ENCODE measurements at places on chromosomes 16 and 17.

- DNase-seq: no peak
Measured at GRCh38 chr17:63295839-63296590, 150.1 kb downstream of the CYB561 start.

- DNase-seq: peak; percentile 54
Measured at GRCh38 chr17:68356520-68356919, 65.2 kb downstream of the ARSG start.

DNA sequence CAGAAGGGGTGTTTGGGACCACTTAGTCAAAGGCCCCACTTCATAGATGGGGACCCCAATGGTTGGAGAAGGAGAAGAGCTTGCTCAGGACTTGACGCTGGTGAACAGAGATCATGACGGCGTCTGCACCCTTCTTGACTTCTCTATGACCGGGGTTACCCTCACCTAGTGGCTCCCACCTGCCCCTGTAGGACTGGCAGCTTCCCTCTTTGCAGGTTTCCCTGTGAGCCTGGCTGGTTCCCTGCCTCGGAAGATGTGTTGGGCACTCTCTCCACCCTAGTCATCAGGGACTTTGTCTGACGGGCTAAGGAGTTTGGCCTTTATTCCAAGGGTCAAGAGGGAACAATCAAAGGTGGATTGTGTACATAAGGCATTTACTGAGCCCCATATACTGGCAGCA is 22.7 kb downstream of the TBX4 start:
- DNase-seq: no peak

DNA sequence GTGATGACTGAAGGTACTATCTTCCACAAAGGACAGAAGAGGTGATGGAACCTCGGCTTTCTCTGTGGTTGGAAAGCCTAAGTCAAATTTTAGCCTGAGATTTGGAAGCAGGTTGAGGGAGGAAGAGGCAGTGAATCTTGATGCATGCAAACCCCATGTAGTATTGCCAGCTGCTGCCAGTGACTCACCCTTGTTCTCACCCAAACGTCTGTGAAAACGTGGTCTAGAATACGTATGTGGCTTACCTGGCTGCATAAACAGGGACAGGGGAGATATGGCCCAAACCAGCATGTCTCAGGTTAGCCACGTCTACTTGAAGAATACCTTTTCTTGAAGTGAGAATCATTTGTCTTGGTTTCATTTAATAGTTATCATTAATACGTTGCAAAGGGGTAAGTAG is 438.0 kb upstream of the MAF start:
- no peak for DNase-seq

DNA sequence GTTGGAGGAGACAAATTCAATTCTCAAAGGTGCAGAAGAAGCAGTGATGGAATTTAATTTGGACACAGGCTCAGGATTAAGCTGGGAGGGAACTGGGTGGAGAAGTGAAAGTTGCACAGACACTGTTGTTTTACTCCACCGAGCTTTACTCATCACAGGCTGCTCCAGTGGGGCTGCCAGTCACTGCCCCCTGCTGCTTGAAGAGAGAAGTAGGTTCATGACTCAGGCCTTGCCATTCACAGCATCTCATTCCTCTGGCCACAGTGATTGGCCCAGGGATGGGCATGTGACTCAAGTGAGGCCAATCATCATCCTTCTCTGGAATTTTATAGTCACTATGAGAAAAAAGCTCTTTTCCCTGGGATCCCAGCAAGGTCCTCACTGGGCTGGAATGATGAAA is 11.8 kb downstream of the GNAO1 start:
- DNase-seq: peak; percentile 74

- peak; percentile 24 for DNase-seq
Measured at GRCh38 chr17:47695429-47696376, 1.7 kb downstream of the TBKBP1 start.

GRCh38 chr16:49858200-49859124 is 2.5 kb upstream of the ZNF423 start:
- DNase-seq: peak; percentile 48

DNA sequence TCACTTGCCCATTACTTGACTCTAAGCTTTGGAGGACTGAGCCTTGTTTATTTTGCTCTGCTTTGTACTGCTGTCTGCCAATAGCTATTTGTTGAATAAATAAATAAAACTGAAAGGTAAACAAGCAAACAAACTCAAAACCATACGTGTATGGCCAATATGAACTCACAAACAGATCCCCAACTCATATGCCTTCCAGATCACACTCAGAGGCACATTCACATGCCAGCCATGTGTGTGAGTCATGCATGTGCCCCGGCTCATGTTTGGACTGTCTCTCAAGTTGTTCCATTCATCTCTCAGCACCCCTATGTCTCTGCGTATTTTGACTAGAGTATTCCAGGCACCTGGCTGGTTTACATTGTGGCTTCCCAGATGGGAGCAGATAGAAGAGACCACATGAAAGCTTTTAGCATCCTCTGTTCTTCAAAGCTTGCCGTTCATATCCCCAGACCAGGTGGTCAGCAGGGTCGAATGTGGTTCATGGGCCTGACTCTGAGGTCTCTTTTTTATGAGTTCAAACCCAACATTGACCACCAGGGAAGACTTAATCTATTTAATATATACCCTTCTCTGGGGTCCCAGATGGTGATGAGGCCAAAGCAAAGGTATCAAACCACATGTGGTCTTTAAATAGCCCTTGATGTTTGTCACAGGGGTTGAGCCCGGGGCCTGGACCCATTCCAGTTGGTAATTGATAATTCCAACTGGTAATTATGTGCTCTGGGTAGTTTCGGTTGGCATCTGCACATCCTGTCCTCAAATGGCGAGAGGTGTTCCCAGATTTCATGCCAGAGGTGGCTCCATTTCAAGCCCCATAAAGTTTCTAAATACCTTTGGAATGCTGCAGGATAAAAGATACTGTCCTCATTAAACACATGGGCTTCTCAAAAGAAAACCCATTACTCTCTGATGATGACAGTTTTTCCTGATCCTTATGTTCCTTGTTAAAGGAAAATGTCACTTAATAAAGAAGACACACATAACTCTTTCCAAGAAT is 287.3 kb upstream of the MAF start:
- no peak for DNase-seq

DNA sequence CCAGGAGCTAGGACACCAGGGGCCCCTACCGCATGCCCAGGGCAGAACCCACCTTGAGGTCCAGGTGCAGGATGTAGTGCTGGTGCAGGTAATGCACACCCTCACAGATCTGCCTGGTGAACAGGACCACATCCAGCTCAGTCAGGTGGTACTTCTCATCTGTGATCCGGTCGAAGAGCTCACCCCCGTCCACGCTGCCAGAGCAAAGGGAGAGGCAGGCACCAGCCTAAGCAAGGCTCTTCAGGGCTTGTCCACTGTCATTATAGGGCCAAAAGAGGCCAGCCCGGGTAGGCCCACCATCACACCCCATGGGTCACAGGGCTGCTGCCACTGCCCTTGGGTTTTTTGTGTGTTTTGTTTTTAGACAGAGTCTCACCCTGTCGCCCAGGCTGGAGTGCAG is 21.0 kb downstream of the MYLK3 start:
- DNase-seq: no peak

DNA sequence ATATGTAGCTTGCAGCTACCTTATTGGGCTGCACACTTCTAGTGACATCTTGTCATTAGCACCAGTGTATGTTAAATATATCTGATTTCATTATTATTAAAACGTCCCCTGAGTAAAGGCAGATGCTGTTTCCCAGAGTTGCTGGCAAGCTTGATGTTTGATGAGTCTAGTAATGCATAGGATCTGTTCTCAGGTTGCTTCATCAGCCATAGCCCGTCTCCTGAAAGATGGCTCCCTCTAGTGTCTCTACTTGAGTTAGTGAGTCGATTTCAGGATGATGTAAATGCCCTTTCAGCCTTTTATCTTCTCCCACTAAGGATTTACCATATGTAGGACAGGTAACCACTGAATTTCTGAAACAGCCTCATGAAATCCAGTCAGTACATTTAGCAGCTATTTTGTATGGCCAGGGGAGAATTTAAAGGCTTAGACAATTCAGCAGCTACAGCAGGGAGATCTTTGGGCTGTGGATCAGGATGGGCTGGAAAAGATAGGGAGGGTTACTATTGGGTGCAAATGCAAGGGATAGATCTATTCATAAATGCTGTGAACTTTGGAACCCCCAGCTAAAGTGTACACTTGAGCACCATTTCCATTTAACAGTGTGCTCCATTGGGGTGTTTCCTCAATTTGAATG is 376.3 kb downstream of the CNTNAP4 start:
- peak; percentile 3 for DNase-seq

DNA sequence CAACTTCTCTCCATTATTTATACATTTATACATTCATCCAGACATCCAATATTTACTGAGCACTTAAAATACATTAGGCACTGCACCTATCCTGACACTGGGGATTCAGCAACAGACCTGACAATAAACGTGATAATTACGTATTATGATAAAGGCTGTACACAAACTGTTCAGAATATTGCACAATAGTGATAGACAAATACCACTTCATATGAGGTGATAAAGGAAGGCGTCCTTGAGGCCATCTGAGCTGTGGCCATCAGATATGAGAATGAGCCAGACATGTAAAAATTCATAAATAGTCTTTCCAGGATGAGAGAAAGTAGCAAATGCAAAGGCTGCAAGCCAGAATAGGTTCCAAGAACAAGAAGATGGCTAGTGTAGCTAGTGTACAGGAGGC is 8.6 kb downstream of the USP32 start:
- no peak for DNase-seq

GRCh38 chr17:57432507-57433277 is 176.4 kb downstream of the MSI2 start:
- no peak for DNase-seq

GRCh38 chr17:80029258-80029974 is 6.3 kb downstream of the TBC1D16 start:
- DNase-seq: no peak

GRCh38 chr16:47644166-47644565 is 183.0 kb downstream of the PHKB start:
- DNase-seq: no peak

DNA sequence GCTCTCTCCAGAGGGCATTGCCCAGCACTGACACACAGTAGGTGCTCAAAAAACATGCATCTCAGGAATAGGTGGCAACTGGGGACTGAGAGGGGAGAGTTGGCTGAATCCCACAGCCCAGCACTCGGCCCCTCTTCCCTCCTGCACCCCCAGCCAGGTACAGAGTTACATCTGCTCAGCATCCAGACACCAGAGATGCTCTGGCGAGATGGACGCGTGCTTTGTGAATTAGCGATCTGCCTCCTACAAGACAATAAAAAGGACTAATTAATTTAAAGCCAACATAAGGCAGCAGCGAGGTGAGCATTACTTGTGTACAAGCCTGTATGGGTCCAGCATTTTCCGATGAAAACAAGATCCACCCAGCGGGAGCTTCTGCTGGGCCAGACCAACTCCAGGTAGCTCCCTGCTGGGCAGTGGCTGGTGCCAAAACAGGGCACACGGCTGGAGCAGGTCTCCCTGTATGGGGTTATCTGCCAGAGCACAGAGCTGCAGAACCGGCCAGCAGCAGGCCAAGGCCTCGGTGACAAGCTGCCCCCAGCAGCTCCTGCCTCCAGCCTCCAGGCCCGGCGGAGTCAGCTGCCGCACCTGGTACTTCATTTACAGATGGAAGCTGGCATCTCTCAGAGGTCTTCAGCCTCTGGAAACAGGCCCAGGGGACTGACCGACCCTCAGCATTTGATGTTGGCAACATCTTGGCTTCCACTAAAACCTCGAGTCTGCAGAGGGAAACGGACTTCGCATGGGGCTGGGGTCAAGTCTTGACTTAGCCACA is 219.7 kb upstream of the SDK2 start:
- no peak for DNase-seq

DNA sequence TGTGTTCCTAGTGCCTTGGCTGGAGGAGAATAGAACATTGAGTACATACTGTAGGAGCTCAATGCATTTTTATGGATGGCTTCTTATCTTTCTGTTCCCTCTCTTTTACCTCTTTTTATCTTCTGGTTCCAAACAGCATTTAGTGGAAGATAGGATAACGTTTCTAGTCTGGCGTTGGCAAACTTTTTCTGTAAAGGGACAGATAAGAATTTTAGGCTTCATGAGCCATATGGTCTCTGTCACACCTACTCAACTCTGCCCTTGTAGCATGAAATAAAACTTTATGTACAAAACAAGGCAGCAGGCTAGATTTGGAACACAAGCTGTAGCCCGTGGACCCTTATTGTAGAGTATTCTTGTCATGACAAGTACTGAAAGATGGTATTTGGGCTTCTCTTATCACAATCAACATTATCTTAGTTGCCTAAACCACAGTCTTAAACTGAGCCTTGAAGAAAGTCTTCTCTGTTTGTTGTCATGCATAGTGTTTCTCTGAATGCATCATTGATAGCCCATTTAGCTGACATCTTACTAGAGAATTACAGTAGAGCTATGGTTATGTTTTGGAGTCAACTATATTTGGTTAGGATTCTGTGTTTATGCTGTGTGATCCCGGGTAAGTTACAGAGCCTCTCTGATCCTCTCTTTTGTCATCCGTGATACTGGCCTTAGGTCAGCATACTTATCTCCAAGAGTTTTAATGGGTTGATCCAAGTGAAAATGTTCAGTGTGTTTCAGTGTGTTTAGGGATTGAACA is 80.2 kb downstream of the HS3ST4 start:
- no peak for DNase-seq

DNA sequence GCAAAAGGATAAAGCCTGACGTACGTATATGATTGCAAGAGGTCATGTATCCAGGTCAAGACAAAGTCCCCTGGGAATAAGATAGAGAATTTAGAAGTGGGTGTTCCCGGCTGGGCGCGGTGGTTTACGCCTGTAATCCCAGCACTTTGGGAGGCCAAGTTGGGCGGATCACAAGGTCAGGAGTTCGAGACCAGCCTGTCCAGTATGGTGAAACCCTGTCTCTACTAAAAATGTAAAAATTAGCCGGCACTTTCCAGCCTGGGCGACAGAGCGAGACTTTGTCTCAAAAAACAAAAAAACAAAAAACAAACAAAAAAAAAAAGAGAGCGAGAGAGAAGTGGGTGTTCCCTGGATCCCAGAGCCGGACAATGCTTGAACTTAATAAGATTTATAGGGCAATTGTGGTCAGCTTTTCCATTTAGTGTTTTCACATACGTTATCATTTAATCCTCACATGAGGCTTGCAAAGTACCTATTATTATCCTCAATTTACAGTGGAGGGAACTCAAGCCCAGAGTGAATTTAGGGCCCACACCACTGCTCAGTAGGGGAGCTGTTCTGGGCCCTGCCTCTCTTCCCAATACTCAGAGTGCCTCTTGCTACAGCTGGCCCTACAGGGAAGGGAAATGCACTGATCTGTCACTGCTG is 481 bp upstream of the GLTPD2 start:
- no peak for DNase-seq

Data from B cell (primary cell).